MG63 (cell line): ENCODE measurements at places on chromosomes 4 and X.

DNA sequence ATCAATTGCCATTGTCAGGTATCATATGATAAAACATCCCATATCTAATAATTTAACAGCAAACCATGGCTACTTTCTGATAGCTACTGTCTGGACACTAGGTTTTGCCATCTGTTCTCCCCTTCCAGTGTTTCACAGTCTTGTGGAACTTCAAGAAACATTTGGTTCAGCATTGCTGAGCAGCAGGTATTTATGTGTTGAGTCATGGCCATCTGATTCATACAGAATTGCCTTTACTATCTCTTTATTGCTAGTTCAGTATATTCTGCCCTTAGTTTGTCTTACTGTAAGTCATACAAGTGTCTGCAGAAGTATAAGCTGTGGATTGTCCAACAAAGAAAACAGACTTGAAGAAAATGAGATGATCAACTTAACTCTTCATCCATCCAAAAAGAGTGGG, 7.0 kb downstream of the NPY5R start:
- DNase-seq = no peak

GRCh38 chr4:137819964-137820383, 287.7 kb upstream of the PCDH18 start:
- no peak for DNase-seq

GRCh38 chr4:102606261-102606660, 105.1 kb downstream of the NFKB1 start:
- DNase-seq = no peak

GRCh38 chr4:86014599-86014998, 345.3 kb downstream of the MAPK10 start:
- no peak for DNase-seq

DNA sequence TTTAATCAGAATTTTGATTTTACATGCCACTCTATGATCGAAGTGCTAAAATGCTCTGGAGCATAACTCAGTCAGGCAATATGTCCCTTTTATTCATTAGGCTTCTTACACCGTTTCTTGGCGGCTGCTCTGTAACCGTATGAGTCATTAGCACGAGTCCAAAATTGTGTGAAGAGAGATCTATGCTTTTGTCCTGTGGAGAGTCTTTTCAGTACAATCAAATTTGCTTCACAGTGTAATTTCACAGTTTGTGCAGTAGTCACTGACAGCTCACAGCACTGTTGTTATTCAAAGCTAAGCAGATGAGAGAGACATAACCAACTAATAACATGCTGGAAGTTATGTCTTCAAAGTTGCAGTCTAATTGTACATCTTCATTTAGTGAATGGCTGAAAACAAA, 167.8 kb downstream of the PCDH10 start:
- DNase-seq = peak; percentile 1

GRCh38 chr4:158644760-158645159, 26.9 kb downstream of the C4orf46 start:
- DNase-seq = no peak

- no peak for DNase-seq
Measured at GRCh38 chrX:137151403-137151802, 117.6 kb upstream of the GPR101 start.

DNA sequence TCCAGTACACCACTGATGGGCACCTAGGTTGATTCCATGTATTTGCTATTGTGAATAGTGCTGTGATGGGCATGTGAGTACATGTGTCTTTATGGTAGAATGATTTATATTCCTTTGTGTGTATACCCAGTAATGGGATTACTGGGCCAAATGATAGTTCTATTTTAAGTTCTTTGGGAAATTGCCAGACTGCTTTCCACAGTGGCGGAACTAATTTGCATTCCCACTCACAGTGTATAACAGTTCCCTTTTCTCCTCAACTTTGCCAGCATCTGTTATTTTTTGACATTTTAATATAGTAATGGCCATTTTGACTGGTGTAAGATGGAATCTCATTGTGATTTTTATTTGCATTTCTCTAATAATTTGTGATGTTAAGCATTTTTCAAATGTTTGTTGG, 25.9 kb downstream of the CC2D2A start:
- no peak for DNase-seq

- DNase-seq = no peak
Measured at GRCh38 chr4:76993787-76994641, 44.5 kb downstream of the SEPTIN11 start.
